ENCODE measurements at places on chromosomes 6 and 20.

- DNase-seq: no peak
Measured at GRCh38 chr20:14696937-14697336, 359.5 kb upstream of the FLRT3 start.

DNA sequence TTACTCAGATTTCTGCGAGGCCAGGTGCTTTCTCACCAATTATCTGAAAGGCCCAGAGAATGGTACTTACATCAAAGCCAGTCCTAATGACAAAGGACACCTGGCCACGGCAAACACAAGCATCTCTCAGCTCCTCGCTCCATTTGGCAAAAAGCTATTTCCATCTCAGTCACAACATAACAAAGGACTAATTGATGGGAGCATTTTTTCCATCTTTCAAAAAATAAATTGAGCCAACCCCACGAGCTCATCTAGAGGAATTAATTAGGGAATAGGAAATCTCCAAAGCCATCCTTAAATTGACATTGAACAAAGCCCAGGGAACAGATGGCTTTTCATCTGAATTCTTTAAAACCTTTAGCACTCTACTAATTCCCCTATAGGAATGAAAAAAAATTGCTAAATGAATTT is 236.7 kb downstream of the HAO1 start:
- DNase-seq: no peak

DNA sequence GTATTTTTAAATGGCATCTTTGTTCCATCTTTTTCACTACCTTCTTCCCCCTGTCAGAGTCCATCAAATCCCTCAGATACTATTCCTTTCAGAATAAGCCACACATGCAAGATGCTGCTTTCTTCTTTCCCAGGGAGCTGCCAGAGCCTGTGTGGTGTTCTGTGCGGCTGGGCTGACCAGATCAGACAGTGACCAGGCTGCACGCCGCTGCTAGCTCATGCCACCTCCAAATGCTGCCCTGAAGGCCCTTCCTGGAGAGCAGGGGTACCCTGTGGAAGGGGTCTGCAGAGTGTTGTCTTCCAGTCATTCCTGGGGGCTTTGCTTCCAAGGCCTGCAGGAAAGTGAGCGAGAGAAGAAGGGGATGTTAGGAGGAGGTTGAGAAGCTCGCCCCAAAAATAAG is 179.1 kb upstream of the SUPT3H start:
- DNase-seq: no peak

- DNase-seq: no peak
Measured at GRCh38 chr6:44472250-44472945, 84.9 kb downstream of the CDC5L start.

GRCh38 chr6:33720998-33721397 is 9.5 kb upstream of the UQCC2 start:
- peak; percentile 29 for DNase-seq

- DNase-seq: no peak
Measured at GRCh38 chr20:41072190-41072863, 43.7 kb downstream of the TOP1 start.

GRCh38 chr6:89042664-89043063 is 37.9 kb upstream of the PNRC1 start:
- no peak for DNase-seq

GRCh38 chr6:10363911-10364310 is 51.0 kb downstream of the TFAP2A start:
- no peak for DNase-seq

DNA sequence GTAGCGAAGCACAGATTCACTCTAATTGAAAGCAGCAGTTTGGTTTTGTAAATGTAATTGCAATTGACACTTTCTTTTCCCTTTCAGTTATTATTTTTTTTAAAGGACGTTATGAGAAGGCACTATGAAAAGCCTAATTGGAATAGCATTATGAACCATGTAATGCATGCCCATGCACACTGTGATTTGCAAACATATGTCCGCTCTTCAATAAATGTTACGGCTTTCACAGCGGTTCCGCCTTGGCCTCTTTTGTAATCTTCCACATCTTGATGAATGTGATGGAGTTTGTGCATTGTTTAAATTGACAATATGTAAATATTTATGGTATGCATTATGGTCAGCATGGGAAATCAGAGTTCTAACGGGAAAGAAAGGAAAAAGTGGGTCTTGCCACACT is 61.3 kb downstream of the SAMD5 start:
- DNase-seq: no peak

DNA sequence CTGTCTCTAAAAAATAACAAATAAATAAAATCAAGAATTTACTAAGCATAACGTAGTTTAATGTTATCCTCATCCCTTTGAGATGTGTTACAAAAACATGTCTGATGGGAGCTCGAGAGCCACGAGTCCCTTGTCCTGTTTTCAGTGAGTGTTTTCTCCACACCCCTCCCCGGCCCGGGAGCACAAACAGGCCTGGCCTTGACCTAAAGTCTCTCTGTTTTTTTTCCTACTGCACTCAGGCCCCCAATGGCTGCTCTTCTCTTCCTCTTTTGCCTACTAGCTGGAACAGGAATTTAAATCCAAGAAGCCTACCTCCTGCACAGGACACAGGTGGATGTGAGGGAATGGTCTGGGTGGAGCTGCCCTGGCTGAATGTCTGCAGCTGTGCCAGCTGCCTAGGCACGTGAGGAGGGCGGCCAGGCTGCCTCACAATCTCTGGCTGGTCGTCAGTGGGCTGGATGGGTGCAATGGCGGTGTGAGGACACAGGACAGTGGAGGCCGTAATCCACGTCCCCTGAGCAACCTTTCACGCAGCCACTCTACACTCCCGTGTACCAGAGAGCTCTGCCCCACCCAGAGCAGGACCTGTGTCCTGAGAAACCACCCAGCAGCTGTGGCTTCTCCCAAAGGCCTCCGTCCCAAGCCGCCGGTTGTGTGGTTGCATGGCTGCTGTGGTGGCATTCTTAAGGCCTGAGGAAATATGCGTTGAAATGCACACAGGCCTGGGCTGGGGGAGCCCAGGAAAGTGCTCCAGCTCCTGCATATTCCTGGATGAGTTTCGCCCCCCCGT is 117.5 kb downstream of the FAM120B start:
- no peak for DNase-seq

- DNase-seq: no peak
Measured at GRCh38 chr6:22079783-22080182, 217.1 kb downstream of the PRL start.

DNA sequence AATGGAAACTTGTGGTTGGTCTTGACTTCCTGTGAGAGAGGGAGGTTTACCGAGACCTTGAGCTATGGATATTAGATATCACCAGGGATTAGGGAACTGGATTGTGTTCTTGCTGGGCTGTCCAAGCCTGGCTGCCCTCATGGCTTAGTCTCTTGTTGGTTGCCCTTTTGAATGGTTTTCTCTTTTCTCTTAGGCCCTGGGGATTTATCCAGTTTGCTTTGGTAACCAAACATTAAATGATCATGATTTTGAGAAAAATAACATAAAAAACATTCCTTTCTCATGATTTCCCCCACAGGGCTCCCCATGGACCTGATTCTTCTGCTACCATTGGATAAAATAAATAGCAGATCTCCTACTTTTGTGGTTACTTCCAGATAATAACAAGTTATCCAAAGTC is 306.4 kb upstream of the RNF217 start:
- DNase-seq: no peak

- no peak for DNase-seq
Measured at GRCh38 chr6:41332842-41333736, 2.3 kb upstream of the NCR2 start.

DNA sequence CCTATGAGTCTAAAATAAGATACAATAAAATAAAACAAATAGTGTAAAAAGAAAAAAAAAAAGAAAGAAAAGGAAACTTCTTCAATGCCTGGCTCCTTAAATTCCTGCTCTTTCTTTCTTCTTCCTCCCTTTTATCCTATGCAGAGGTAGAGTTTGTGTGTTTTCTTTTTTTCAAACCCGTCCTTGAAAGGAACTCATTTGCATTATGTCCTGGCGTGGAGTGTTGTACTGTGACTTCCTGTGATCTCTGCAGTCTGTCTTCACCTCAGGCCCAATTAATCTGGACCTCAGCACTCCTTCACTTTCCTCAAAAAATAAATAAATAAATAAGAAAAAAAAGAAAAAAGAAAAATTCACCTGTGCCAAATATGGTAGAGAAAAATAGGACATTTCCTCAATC is 541.9 kb upstream of the SPTLC3 start:
- DNase-seq: no peak

DNA sequence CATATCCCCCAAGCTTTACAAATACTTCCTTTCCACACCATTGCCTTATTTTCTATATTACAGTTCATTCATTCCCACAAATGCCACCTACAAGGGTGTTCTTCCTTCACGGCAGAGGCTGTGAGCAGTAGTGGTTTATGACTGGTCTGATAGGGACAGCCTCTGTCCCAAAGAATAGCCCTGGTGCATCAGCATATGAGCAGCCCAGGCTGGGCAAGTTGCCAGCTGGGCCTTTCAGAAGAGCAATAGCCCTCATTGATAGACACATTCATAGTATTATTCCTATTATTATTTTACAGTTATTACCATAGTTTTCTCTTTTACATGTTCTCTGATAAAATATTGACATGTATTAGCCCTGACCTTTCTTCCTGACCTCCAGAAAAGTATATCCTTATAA is 149.9 kb downstream of the MMS22L start:
- DNase-seq: no peak

GRCh38 chr20:19397666-19398065 is 185.2 kb downstream of the SLC24A3 start:
- peak; percentile 68 for DNase-seq

- no peak for DNase-seq
Measured at GRCh38 chr6:150145427-150145826, 2.6 kb downstream of the PPP1R14C start.

GRCh38 chr6:106411643-106412200 is 51.2 kb downstream of the CRYBG1 start:
- no peak for DNase-seq

DNA sequence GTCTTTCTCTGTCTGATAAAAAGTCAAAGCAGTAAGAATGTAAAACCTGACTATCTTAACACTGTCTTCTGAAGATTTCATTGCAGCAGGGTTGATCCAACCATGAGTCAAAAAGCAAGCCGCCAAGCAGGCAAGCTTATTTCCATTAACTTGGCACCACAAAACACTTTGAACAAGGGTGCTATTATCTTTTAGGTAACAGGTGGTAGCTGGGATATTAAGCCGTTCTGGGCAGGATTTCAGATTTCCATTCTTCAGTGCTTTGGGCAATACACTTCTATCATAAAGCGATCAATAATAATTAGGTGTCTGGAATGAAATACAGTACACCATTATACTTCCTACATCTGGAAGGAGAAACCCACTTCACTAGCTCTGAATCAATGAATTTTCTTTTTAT is 181.9 kb downstream of the TBC1D7 start:
- no peak for DNase-seq

GRCh38 chr6:139402876-139403386 is 28.5 kb upstream of the CITED2 start:
- peak; percentile 83 for DNase-seq

Data from inflammatory macrophage treated with lipopolysaccharide for 4 hours (primary cell).